Muscle of arm (tissue), 14 donors: ENCODE measurements at places on chromosomes 2 and 18.
A peak's percentile ranks its signal among the peaks of the same experiment; 100 is the strongest.

- DNase-seq: peak; percentile 71
These were observed 215.4 kb upstream of the HNRNPA3 start for GRCh38 chr2:176997074-176997791.

GRCh38 chr2:198775737-198776136 lies 682.0 kb downstream of the SATB2 start:
- no peak for DNase-seq

DNA sequence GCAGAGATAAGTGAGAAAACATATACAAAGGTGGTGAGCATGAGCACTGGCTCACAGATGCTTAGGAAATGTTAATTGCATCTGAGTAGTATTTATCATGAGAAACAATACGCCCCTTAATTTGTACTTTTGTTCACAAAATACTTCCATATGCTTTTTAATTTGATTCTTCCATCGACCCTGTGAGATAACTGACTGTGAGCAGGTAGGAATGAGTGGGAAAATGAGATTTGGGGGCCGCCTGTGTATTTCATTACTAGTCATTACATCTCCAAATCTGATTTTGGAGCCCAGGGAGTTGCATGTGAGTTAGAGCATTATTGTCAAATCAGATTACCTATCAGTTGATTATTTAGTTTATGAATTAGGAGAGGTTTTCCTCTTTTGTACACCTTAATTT lies 36.7 kb upstream of the NPC1 start:
- DNase-seq: no peak

DNA sequence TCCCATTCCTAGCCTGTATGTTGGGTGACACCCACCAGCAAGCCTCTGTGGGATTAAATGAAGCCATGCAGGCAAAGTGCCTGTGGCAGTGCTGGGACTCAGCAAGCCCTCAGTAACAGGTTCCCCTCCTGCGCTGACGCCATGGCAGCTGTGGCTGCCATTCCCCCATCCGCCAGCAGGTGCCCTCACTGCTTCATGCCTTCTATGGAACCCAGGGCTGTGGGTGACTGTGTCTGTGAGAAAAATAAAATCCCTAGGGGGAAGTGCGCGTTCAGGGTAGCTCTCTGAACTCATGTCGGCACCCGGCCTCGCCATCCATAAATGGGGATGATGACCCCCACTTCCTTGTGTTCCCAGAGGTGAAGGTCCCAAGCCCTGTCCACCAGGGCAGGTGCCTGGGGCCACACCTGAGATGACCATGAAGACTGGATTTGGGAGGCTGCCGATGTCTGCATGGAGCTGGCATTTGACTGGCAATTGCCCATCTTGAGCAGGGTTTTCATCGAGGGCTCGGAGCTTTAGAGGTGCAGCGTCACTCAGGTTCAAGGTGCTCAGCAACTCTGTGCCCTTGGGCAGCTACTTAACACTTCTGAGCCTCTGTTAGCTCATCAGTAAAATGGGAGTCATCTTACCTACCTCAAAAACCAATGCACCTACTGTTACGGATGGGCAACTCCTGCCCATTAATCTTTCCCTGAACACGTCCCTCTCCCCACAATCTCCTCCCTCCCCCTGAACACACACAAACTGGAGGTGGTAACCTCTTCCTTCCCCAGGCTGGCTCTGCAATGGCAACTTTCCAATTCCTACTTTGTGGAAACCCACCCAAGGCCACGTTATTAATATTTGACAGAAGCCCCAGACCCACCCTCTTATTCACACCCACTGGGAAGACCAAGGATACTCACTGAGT lies 2.9 kb upstream of the MAL start:
- peak; percentile 35 for DNase-seq
